ENCODE measurements at places on chromosomes 13 and 19.

DNA sequence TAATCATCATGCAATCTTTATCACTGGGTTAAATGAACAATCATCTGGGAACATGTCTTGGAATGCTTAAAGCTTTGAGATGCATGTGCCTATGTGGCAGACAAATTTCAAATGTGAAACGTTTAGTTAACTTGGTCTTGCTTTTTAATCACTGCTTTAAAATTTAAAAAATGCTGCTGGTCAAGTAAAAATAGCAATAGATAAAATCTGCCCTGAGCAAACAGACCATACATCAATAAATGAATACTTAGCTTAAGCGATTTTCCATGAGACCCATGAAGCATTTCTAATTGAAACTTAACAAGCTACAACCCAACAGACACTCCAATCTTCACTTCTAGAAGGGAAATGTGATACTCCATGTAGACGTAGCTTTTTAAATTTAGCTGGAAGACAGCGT is 1.9 kb upstream of the KL start:
- no peak for DNase-seq

DNA sequence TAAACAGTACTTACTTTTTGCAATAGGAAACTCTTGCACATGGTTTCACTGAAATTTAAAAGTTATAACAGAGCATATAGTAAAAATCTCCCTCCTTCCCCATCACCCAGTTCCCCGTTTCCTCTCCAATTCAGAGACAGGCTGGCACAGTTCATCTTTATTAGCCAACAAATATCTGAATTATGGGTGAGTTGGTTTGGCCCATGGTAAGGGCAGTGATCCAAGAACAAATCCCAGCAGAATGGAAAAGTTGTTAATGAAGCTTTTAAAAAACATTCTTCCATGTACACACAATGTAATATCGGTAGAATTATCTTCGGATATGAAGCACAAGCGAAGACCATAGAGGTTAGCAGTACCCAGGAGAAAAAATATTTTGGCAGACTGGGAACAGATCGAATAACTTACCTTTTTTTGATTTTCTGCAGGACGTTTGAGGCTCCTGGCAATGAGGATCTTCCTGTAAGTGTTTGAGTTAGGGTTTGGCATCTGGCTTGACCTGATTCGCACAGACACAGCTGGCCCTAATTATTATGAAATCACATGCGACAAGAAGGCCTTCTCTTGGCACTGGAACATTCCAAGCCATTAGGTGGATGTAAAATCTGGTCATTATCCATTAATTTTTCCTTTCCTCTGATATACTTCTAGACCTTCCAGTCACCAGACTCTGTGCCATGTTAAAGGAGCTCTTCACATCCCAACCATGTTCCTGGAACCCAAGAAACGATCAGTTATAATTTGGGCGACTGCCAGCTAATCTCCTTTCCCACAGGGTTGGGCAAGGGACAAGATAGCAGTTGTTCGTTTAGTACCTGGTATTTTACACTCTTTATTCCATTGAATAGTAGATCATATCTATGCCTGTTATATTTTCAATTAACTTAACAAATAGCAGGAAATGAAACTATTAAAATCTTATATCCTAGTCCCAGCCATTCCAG is 139.4 kb upstream of the TSC22D1 start:
- DNase-seq, result no peak

- no peak for DNase-seq
Observed at GRCh38 chr19:39796000-39796498, 17.4 kb downstream of the LEUTX start.

GRCh38 chr19:2176337-2176994 is 12.7 kb downstream of the DOT1L start:
- DNase-seq, result no peak

DNA sequence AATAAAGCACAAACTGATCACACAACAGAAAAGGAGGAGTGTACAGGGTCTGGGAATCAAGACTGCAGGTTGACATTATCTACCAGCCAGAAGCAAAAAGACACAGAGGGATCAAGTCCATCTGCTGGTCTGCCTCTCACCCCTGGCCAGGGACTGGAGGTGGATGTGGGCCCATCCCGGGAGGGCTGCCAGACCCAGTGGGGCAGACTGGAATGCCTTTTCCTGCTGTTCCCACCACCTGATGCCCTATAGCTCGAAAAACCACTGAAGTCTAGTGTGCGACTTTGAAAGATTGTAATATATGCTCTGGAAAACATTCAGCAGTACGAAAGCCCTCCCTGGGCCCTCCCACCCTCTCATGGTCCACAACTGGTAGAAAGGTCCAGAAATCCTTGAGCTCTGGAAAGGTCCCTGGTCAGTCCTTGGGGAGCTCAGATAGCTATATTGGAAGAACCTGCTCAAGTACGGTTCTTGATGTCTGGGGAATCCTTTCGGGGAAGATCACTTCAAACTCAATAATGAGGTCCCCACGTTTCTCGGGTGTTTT is 2.6 kb downstream of the DNAJB1 start:
- no peak for DNase-seq

- no peak for DNase-seq
Observed at GRCh38 chr19:14127176-14127575, 9.2 kb downstream of the ASF1B start.

- DNase-seq, result no peak
Observed at GRCh38 chr13:28497143-28497876, 2.4 kb upstream of the FLT1 start.

GRCh38 chr19:3753631-3754410 is 7.7 kb downstream of the APBA3 start:
- DNase-seq, result no peak

DNA sequence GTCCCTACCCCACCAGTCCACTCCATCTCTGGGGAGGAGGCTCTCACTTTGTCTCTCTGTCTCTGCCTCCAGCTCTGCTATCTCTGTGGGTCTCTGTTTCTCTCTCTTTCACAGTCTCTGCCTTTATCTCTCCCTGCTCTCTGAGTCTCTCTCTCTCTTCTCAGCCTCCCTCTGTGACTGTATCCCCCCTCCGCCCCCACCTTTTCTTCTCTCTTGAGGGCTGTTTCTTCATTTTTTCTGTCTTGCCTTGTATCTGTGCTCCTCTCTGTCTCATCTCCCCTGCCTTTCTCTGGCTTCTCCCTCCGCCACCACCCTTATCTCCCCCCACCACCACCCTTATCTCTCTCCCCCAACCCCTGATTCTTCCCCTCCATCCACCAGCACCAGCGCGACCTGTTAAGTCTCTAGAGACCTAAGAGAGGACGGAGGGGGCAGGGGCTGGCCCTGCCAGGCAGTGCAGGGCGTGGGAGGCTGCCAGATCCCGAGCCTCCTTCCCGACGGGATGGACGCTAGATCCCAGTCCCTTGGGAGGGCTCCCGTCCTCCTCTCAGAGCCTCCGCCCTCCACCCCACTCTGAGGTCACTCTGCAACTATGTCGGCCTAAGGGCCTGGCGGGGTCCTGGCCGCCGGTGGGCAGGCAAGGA is 1.0 kb downstream of the AXL start:
- no peak for DNase-seq

DNA sequence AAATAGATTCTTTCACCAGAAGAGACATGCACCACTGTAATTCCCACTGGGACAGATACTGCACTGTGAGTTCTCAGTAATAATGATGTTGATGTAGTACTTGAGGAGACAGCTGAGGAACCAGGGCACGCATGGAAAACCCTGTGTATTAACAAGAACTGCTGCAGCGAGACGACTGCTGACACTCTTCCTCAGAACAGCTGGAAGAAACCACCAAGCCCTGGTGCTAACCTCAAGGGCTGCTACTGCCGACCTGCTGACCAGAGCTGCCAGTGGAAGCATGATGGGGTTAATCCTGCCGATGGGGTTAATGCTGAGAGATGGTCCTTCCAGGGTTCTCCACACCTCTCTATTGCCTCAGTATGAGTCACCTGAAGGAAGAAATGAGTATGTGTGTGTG is 45.6 kb downstream of the EDNRB start:
- DNase-seq, result no peak

- no peak for DNase-seq
Observed at GRCh38 chr19:32677657-32678056, 2.0 kb downstream of the RGS9BP start.

GRCh38 chr19:11257846-11258380 is 4.4 kb downstream of the DOCK6 start:
- DNase-seq, result no peak

GRCh38 chr13:107299717-107300116 is 731.8 kb upstream of the ARGLU1 start:
- DNase-seq, result no peak

GRCh38 chr19:10432736-10433130 is 12.4 kb downstream of the PDE4A start:
- no peak for DNase-seq

DNA sequence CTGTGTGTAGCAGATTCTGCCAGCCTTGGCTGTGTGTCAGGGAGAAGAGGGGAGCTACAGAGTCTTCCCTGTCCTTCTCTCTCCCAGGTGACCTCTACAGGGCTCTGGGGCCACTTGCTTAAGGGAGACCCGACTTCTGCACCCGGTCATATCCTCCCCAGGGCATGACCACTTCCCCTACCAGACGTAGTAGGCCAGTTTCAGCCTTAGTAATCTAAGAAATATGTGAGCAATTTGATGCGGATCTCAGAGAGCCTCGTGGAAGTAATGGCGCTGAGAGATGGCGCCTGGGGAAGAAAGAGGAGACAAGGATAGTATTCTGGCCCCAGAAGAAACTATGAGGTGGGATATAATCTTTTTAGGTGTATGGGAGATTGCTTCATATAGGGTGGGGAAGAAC is 41.9 kb downstream of the NFIX start:
- no peak for DNase-seq

- no peak for DNase-seq
Observed at GRCh38 chr19:47755762-47756626, 10.6 kb downstream of the NOP53 start.

DNA sequence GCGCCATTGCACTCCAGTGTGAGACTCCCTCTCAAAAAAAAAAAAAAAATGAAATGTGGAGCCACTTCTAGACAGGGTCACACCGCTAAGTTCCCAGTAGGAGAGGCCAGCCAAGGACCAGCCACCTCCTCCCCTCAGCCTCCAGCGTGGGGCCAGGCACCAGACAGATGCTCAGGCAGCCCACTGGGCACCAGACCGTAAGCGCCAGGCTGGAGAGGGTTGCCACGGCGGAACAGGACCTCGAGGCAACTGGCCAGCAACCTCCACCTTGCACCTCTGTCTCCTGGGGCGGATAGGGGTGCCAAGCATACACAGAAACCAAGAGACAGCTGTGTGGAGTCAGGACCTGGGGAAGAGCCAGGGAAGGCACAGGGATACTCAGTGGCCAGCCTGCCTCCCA is 3.7 kb downstream of the PEPD start:
- no peak for DNase-seq

DNA sequence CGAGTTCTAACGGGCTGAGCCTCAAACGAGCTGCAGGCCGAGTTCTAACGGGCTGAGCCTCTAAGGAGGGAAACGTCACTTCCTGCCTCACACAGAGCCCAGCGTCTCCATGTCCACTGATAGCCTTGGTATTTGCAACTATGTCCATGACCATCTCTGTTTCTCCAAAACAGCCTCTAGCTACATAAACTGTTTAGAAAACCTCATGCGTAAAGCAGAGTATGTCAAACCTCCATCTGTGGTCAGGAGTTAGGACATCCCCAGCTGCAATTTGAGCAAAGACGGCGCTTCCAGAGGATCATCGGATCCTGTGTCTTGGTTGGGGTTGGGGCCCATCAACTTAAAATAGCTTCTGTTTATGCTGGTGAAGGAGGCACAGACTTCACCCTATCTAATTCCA is 20.8 kb downstream of the RASA3 start:
- no peak for DNase-seq

- no peak for DNase-seq
Observed at GRCh38 chr13:93824286-93824685, 597.7 kb downstream of the GPC6 start.
